ENCODE measurements at places on chromosomes 16 and 17.
A peak's percentile ranks its signal among the peaks of the same experiment; 100 is the strongest.

DNA sequence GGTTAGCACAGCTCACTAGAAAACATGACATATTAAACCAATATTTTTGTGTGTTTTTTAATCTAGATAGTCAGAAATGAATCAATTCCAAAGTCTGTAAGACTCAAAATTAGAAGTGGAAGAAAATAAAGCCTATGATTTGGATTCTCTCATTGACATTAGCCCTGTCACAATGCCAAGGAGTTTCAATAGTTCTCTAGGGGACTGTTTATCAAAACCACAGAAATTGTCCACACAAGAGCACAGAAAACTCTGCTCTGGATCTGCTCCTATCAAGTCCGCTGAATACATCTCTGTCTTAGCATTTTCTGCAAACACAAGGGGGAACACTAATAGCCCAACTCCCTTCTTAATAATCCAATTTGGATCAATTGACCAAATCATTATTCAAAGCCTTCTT lies 152.0 kb downstream of the HS3ST3B1 start:
- DNase-seq: no peak

- DNase-seq: peak; percentile 44
Observed at GRCh38 chr16:4415538-4416199, 727 bp downstream of the CORO7 start.

- DNase-seq: no peak
Observed at GRCh38 chr16:67948015-67948414, 4.1 kb upstream of the LCAT start.

DNA sequence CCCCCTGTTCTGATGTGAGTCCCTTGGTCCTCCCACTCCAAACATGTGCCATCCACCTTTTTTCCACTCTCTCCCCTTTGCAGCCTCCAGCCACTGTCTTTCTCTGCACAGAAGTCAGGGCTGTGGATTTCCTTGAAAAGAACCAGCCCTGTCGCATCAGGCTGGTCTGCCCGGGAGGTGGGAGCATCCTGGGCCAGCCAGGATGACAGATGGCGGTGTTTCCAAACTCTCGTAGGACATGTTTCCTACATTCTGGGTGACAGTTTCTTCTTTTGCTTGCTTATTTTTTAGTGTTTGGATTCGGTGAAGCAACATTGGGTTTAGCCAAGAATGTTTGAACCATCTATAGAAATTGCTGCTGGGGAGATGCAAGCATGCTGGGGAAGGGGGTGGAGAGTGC lies 100.8 kb downstream of the CCDC182 start:
- DNase-seq: no peak

DNA sequence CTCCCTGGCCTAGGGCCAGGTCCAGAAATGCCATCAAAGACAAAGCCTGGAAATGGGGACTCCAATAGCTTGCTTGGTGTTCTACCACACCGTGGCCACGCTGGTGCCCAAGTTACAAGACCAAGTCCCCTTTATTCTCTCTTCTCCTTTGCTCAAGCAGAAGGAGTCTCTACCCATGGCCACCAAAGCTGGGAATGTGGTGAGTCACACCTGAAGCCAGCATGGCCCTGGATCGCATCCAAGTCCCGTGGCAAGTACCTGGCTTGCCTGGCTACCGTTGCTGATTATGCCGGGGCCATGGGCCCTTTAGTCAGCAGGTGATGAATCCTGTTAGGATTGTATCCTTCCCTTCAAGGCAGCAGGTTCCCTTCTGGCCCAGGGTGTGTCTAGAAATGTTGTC lies 260.0 kb downstream of the HAPSTR1 start:
- DNase-seq: no peak

GRCh38 chr17:65430209-65430833 lies 131.1 kb downstream of the AXIN2 start:
- no peak for DNase-seq

DNA sequence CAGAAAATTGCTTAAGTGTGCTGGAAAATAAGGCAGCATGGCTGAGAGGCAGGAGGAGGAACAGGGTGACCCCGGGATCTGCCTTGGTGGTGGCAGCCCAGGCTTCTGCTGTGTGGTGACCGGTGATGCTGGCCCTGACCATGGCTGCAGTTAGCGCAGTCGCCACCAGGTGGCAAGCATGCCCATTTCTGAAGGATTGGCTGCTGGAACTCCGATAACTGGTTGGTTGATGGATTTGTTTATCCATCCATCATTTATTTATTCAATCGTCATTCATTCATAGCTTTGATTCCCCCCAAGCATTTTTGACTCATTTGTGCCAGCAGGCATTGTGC lies 29.1 kb upstream of the ITGA3 start:
- DNase-seq: no peak

- DNase-seq: peak; percentile 46
Observed at GRCh38 chr16:22297871-22298733, 893 bp downstream of the POLR3E start.

DNA sequence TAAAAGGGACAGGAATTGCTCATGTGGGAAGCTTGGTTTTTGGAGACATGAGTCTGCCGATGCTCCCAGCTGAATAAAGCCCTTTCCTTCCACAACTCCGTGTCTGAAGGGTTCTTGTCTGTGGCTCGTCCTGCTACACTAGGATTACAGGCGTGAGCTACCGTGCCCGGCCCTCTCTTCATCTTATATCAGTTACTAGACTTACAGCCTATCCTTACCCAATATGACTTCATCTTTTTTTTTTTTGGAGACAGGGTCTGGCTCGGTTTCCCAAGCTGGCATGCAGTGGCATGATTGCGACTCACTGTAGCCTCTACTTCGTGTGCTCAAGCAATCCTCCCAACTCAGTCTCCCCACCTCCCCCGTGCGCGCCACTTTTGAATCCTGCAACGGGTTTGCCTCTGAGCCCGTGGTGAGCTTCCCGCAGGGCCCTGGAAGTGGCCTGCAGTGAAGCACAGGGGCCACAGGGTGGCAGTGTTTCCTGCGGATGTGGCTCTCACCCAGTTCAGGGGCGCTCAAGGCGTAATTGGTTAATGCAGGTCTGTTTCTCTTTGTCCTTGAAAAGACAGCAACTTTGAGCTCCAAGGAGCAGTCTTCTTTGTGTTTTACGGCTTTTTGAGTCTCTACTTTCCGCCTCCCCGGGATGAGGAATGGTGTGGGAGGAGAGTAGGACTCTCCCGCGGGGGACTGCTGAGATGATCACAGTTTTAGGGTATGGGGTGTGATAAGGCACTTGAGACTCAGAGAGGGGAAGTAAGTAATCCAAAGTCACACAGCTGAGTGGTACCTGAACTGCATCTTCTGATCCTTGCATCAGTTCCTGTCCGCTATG lies 22.7 kb upstream of the GPRC5B start:
- DNase-seq: peak; percentile 33

DNA sequence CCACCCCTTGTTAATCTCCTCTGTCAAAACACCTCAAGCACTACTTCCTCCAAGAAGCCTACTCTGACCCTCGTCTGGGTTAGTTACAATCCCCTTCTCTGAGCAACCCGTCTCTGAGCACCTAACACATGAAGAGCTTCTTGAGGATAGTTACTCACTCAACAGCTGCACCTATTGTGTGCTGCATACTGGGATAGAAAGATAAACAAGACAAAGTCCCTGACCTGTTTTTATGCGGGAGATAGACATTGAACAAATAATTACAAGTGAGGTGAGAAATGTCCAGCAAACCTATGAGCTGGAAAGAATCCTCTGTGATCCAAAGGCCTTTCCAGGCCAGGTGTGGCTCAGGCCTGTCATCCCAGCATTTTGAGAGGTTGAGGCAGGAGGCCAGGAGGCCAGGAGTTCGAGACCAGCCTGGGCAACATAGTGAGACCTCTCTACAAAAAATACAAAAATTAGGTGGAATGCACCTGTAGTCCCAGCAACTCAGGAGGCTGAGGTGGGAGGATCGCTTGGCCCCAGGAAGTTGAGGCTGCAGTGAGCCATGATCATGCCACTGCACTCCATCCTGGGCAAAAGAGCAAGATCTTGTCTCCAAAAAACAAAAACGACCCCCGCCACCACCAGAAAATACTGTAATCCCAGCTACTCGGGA lies 5.5 kb upstream of the ZNF771 start:
- no peak for DNase-seq

- DNase-seq: no peak
Observed at GRCh38 chr16:83803811-83804210, 4.0 kb upstream of the HSBP1 start.

DNA sequence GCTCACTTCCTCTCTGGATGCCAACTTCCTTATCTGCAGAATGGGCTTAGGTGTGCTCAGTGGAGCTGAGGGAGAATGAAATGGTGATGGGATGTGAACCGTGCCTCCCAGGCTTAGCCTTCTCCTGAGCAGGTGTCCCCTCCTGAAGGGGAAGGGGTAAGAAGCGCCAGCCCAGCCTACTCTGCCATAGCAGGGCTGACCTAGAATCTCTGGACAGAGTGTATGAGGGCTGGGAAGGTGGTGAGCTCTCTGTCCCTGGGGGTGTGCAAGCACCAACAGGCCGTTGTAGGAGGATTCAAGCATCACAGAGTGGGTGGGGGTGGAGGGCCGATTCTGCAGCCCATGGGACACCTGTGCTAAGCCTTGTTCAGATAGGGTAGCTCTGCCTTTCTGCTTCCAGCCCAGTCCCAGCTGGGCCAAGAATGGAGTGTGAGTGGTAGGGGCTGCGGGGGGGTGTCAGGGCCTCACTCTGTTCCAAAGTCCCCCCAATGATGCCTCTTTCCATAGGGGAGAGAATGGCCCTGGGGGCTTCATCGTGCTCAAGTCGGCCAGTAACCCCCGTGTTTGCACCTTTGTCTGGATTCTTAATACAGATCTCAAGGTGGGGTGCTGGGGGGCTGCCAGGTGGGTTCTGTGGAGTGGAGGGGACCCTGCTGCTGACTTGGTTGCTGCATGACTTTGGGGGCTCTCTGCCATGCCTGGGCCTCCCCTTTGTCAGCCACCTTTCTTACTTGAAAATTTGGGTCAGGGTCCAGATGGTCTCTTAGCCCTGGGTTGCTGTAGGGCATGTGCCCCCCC lies 3.2 kb upstream of the TCAP start:
- no peak for DNase-seq

DNA sequence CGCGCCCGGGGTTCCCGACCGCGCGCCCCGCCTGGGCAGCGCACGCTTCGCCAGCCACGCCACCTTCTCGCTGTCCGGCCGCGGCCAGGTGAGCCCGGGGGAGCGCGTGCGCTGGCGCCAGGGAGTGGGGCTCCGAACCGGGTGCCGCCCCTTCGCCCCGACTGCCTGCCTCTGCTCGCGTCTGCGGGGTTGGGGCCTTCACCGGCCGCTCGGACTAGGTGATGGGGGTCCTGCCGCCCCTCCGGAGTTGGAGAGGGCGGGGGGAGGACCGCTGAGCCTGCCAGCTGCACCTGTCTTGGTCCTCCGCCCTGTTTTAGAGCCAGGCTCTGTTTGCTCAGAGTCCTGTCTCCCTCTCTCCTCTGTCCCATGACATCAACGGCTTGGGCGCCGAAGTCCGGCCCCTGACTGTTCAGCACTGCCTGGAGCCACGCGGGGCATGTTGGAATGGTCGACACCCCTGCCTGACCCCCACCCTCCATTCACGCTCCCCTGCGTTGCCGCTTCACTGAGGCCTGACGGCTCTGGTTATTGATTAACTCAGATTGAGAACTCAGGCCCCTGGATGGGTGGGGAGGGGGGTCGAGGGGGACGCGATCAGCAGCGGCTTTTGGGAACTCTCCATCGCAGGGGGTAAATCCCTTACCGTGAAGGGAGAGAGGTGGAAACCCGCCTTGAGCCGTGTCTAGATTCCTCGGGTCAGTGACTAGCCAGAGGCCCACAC lies 748 bp downstream of the SMTNL2 start:
- DNase-seq: no peak

GRCh38 chr16:19701091-19701490 lies 16.9 kb downstream of the KNOP1 start:
- DNase-seq: no peak

- DNase-seq: no peak
Observed at GRCh38 chr16:51719376-51719775, 568.3 kb upstream of the SALL1 start.

GRCh38 chr16:53091466-53092211 lies 36.8 kb downstream of the CHD9 start:
- DNase-seq: peak; percentile 54

GRCh38 chr16:81821436-81822128 lies 42.5 kb downstream of the PLCG2 start:
- no peak for DNase-seq

DNA sequence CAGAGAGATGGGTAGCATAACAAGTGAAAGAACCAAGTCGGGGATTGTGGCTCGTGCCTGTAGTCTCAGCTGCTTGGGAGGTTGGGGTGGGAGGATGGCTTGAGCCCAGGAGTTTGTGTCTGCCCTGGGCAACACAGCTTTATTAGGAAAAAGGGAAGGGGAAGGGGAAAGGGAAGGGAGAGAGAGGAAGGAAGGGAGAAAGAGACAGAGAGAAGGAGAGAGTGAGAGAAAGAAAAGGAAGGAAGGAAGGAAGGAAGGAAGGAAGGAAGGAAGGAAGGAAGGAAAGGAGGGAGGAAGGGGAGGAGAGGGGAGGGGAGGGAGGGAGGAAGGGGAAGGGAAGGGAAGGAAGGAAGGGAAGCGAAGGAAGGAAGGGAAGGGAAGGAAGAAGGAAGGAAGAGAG lies 33.3 kb downstream of the CENPV start:
- DNase-seq: no peak

DNA sequence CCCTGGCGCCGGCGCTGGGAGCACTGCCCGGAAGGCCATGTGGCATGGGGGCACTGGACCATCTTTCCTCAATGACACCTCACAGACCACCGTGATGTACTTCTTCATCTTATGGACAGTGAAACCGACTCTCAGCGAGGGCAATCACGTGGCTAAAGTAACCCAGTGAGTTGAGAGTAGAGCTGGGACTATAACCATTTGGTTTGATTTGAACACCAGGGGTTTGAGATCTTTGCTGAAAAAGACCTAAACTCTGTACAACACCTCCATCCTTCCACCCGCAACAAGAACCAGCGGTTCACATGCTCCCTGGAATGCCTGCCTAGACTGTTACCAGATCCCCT lies 3.3 kb downstream of the ITGA2B start:
- no peak for DNase-seq

DNA sequence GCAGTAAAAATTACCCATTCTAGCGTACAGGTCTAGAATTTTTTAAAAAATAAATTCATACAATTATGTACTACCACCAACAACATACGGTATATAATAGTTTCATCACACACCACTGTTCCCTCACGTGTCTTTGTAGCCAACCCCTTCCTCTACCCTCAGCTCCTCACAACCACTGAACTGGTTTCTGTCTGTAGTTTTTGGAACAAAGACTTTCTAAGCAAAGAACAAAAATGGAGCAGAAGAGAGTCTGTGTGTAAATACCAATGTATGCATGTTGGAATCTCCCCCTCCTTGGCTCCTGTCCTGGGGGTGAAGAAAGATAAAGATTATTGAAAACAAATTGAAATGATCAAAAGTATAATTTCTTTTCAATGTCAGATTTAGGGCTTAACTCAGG lies 31.9 kb upstream of the CCR7 start:
- no peak for DNase-seq
